NCI-H2029 treated with DMSO at 0.1 percent for 48 hours (cell line): ENCODE measurements at places on chromosomes 7 and 10.

DNA sequence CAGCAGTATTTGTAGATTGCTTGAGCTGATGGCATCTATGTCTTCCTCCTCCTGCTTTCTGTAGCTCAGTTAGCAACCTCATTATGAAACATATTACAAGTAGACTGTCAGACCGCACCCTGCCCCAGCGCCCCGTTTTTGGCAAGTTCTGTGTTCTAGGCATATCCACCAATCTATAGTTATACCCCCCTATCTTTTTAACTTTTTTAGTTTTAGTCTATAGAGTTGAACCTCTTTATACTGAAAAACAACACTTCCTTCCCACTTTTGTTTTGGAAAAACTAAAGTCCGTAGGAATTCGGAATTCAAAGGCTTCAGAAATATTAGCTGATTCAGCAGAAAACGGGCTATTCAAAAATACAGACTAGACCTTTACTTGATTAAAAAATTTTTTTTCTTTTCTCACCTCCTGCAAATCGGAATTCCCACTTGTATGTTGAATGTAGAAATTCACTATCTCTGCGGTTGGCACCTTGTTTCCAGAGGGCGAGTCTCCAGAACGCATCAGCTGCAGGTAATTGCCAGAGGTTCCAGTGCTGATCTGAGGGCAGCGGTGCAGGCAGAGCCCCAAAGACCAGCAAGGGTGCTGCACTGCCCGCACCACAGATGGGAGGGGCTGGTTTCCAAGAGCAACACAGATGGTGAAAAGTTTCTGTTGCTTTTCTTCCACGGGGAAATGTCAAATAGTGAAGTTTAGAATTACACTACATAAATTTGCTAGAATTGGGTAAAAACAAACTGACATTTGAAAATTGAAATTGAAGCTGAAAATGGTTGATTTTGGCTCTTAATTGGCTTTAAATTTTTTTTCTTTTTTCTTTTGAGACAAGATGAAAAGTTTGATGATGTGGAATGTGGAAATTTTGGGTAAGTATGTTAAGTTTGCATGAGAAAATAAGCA, 2.2 kb upstream of the FZD8 start:
- no peak for DNase-seq

GRCh38 chr10:48790457-48791044, 105.9 kb downstream of the WDFY4 start:
- no peak for DNase-seq

DNA sequence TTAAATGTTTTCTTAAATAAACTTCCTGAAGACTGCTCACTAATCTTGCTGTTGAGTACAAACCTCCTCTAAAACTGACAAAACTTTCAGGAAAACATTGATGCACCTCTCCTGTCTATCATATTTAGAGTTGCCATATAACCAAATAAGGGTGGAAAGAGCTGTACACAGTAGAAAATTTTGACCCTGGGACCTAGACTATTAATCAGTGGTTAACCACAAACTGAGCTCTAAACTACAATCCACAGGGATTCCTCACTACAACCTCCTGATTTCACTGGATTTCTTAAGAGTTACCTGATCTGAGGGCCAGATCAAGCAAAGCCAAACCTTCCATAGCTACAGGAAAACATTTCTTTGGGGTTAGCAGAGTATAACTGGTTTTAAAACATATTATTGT, 39.9 kb upstream of the WNT16 start:
- no peak for DNase-seq

- DNase-seq: no peak
These were observed 230.0 kb upstream of the PPP1R3A start for GRCh38 chr7:114148779-114149178.

GRCh38 chr10:120746001-120746777, 105.0 kb upstream of the WDR11 start:
- no peak for DNase-seq

DNA sequence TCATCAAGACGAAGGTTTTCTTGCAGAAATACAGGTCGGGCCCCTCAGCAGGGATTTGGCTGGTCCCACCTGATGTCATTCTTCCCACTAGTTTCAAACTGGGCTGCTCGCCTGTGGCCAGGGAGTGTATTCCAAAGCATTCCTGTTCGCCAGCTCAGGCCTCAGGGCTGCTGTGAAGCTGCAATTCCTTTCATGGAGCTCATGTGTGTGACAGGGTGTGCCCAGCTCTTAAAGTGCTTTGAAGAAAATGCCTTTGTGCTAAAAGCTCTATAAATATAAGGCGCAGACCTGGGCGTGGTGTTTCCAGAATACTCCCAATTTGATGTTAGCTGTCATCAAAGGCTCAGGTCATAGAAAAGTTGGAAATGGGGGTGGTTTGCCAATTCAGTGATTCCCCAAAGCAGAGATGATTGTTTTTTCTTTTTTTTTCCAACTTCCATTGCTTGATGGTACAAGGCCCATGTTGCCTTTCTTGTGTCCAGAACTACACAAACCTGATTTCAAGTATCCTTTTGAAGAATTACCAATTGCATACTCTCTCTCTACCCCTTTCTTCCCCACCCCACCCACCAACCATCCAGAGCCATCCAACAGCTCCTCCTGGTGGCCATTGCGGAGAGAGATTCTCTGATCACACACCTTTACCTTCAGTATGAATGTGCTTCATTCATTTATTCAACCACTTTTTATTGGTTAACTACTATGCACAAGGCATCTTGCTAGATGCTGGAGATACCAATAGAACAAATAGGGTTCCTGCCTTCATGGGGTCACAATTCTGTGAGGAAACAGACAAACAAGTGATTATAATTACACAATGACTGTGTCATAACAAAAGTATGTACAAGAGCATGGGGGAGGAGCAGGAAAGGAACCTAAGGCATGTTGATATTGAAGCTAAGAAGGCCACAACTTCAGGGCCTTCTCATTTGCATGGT, 297.3 kb upstream of the LYZL1 start:
- peak; percentile 26 for DNase-seq

GRCh38 chr10:59006511-59007306, 169.7 kb upstream of the PHYHIPL start:
- DNase-seq: no peak

GRCh38 chr7:18167815-18168214, 140.2 kb upstream of the PRPS1L1 start:
- DNase-seq: no peak

DNA sequence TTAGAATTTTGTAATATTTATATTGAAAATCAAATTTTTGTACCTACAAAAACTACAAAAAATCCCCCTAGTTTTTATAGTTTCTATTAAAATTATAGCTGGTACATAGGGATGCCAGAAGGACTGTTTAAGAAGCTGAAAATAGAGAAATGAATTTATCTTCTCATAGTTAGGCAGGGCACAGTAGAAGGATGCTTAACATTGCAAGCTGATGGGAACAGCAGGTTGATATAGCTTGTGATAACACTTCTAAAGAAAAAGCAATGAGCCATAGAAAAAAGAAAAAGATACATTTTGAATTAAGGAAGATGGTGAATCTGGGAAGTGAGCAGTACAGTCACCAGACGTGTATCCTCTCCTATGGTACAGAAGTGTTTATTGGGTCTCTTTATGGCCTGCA, 32.0 kb downstream of the PTEN start:
- DNase-seq: no peak

DNA sequence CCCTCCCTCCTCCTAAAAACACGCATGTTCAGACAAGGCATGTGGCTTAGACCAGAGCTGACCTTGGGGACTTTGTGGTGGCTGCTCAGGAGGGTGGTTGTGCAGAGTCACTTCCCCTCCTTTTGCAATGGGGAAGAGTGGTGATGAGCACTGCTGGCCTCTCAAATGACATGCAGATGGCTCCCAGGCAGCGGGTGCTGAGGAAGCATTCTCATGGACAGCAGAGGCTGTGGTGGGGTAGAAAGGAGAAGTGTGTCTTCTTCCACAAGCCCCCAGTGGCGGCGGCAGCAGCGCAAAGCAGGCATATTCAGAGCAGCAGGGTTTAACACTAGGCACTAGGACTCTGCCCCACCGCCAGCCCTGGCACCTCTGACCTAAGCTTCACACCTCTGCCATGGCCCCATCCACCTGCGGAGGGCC, 105.9 kb upstream of the ANLN start:
- no peak for DNase-seq

DNA sequence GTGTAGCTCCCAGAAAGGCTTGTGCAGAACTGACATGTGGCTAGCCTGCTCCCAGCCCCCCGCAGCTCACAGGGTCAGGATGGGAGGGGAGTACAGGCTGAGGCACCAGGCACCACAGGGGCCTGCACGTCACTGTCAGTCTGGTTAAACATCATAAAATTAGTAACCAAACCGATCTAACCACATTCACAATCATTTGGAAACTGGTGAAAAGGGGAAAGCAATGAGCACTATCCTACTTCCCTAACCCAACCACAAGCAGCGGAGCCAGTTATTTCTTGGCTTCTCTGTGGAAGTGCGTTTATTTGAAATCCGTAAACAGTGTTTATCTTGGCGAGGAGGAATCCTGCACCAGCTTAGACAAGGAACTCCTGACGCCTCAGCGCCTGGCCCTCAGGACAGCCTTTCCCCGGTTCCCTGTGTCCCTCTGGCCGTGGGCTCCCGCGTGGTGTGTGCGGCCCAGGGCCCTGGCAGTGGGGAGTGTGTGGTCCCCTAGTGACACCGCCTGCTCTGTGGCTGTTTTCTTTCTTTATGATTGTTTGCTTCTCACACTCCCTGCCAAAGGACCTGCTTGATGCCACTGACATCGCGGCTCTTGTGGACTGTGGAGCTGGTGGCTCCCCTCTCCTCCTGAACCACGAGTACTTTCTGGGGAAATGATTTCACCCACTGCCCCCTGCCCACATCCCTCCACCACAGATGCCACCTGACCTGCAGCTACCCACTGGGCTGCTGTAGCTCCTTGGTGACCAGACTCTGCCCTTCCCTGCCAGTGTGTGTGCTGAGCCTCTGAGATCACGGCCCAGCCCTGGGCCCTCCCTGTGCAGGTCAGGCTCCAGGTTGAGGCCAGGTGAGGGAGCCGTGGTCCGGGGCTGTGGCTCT, 38.0 kb downstream of the INPP5A start:
- DNase-seq: no peak

- no peak for DNase-seq
These were observed 4.7 kb downstream of the GLI3 start for GRCh38 chr7:42232275-42232674.

DNA sequence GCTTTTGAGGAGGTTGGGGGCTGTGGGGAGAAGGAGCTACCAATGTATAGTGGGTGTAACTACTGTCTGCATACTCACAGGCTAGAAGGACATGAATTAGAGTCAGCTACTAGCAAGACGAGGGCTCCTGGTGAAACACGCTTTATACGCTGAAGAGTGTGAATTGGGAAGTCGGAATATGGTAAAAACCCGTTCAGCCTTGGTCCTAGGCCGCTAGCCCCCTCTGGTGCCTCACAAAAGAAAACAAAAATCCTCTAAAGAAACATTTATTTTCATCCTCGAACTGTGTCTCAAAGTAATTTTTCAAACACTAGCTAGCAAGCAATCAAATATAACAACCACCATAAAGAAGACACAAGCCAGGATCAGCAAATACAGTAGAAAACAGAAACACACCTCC, 338.1 kb upstream of the SEMA3C start:
- no peak for DNase-seq

DNA sequence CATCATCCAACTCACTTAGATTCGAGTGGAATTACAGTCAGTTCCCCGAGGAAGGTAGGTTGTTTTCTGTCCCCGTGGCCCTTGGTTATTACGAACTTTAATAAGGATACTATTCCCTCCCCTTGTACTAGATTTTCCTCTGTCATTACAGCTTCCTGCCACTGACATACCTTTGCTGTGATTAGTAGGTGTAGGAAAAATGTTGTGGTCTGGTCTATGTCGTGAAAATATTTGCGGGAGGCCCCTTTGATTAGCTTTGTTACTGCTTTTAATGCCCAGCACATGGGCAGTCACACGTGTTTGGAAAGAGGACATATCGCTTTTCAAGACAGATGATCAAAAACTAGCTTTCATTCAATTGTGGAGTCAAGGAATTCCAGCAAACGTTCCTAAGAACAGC, 92.2 kb downstream of the GATA3 start:
- DNase-seq: no peak

GRCh38 chr10:11536228-11536627, 75.2 kb downstream of the USP6NL start:
- no peak for DNase-seq

DNA sequence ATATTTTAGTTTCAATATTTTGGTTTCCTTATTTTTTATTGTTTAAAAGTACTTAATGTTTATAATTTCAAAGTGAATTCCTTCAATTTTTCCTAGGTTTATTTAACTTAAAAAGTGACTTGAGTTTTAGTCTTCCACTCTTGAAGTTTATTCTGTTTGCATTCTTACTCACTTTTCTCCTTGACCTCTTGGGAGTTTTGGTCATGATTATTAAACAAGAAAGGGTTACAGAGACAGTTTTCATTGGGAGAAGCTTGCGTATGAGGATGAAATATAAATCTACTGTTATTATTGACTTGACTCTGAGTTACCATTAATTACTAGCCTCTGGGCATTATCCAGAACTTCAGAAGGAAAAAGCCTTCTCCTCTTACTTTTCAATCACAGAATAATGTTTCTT, 216.0 kb downstream of the BMPER start:
- no peak for DNase-seq

- no peak for DNase-seq
These were observed 858 bp downstream of the CCDC136 start for GRCh38 chr7:128792471-128793180.

DNA sequence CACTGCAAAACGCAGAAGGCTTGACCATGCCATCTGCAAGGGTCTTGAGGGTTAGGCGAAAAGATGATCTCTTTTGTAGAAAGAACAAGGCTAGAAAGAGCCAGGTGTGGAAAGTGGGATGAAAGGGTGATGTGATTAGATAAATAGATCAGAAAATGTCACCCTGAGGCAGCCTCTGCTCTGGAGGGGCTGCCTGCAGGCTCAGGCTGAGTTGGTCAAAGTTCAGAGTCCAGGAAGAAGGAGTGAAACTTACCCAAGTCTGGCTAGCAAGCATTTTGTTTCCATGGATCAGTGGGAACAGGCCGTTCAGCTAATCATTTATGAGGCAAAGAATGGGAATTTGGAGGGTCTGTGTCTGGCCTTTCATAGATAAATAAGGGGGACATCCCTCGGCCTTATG, 79.7 kb downstream of the RGS10 start:
- DNase-seq: no peak

- no peak for DNase-seq
These were observed 1111.6 kb upstream of the SORCS1 start for GRCh38 chr10:108275895-108276685.

DNA sequence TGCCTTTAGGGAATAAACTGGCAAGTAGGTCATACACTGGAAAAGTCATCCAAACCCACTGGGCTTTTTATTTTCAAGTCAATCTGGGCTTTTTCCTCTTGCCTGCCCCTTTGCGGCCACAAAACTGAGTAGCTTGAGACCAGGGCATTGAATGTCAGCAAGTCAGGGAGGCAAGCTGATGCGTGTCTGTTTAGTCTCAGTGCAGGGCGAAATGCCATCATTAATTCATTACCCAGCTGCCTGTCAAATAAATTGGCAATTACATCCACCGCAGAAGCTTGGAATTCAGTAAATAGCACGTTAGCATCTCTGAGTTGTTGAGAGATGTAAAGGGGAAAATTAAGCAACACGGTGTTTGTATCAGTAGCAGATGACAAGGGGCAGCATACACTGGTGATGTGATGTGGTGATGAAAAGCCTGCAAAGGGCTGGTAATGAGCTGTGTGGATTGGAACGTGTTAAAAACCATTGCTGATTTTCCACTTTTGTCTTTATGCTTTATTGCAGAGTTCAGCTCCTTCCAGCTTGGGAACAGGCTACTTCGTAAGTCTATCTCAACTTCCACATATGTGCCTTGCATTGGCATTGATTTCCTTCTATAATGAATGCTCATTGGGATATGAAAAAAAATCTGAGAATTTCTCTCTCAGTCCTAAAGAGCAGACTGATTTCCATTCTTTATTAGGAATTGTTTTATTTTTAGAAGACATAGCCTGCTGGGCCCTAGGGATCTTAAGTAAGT, 535.9 kb downstream of the AUTS2 start:
- DNase-seq: no peak
